GM18507 (cell line): ENCODE measurements at places on chromosomes 12 and 14.

- DNase-seq: no peak
Observed at GRCh38 chr12:131509701-131510100, 201.2 kb upstream of the SFSWAP start.

DNA sequence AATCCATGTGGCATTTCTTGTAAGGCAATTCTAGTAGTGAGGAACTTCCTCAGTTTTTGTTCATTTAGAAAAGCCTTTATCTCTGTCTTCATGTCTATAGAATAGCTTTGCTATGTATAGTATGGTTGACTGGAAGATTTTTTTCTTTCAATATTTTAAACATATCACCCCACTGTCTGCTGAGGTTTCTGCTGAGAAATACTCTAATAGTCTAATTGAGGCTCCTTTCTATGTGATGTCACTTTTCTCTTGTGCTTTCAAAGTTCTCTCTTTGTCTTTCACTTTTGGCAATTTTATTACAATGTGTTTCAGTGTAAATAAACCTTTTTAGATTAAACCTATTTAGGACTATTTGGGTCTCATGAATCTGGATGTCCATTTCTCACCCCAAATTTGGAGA is 192.8 kb downstream of the PDZRN4 start:
- DNase-seq: no peak

GRCh38 chr12:25972783-25973182 is 14.3 kb downstream of the RASSF8 start:
- no peak for DNase-seq

GRCh38 chr14:58665773-58666500 is 28.2 kb downstream of the DACT1 start:
- DNase-seq: no peak
